H1 (cell line): ENCODE measurements at places on chromosomes 5 and 9. TPM values are rescaled to one million over a fixed set of nuclear protein-coding genes. Genes with fewer than 3 reads are reported as not detected.
A peak's percentile ranks its signal among the peaks of the same experiment; 100 is the strongest.

Gene PCDHA1
- polyA plus RNA-seq = 0.23 and 0.52 TPM in 2 replicates

Gene DDX4
- polyA plus RNA-seq = 0.03 TPM in 1 of 2 replicates, not detected in the other

DNA sequence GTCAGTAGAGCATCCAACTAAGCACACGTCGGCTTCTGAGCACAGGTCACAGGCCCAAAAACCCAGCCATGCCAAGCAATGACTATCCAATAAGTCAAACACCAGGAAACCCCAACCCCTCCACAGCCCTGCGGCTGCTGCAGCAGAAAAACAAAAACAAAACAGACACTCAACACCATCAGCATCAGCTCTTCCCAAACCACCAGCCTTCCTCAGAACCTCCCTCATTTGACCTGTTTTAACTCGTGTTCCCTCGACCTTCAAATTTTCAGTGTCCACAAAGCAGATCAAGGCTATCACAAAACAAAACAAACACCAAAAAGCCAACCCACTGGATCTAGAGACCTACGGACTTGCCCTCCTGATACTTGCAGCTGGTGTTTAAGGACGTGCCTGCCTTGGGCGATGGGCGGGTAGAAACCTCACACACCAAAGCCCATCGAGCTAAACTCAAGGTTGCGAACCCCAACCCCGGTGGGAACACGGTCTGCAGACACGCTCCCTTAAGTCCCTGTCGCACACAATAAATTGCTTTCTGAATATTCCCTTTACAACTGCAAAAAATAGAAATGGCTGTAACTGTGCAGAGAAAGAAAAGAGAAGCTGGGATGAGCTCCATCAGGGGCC, 247.1 kb upstream of the ANKRD55 start:
- no peaks in the 10 kb centered on the region for H3K4me1 ChIP-seq
- peak; percentile 50 for DNase-seq
- H3K27ac ChIP-seq = no peak overlapping the region
- peak overlapping the region; percentile 79 for H3K4me3 ChIP-seq

GRCh38 chr9:83964973-83965349, 15.1 kb downstream of the HNRNPK start:
- no peak overlapping the region for H3K27ac ChIP-seq

GRCh38 chr9:110214090-110214489, 6.1 kb upstream of the C9orf152 start:
- no peaks in the 10 kb centered on the region for H3K4me1 ChIP-seq
- no peak overlapping the region for H3K27ac ChIP-seq
- no peak for DNase-seq
- H3K27me3 ChIP-seq = no peaks in the 10 kb centered on the region
- no peak overlapping the region for H3K4me3 ChIP-seq
- H3K36me3 ChIP-seq = no peaks in the 10 kb centered on the region

DNA sequence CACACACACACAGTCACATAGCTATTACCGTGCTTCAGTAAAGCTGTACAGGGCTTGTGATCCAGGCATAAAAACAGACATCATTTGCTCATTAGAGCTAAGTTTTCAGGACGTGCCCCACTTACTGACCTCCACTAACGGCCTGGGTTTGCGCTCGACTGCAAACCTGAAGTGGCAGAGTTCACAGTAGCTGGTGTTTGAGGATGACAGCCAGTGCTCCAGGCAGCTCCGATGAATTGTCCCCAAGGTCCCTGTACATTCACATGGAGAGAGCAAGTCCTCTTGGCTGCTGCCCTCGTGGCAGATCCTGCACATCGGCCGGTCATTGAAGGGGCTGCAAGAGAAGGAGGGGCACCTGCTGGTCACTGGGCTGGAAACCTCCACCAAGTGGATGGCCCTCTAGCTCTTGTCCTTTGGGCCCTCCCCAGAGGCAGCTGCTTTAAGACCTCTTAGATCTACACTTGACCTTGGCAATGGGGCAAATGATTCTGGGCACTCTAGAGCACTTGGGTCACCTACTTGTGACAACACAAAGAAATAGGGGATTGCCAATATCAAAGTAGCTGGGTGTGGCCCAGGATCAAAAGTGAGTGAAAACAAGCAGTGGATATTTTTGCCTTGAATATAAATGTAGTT, 115.4 kb downstream of the MARCHF3 start:
- no peaks in the 10 kb centered on the region for H3K27me3 ChIP-seq
- no peak for DNase-seq
- no peaks in the 10 kb centered on the region for H3K4me1 ChIP-seq
- no peak overlapping the region for H3K27ac ChIP-seq

GRCh38 chr5:60036192-60036938, 142.8 kb upstream of the PDE4D start:
- no peak overlapping the region for H3K4me3 ChIP-seq
- H3K27me3 ChIP-seq = no peaks in the 10 kb centered on the region
- no peaks in the 10 kb centered on the region for H3K36me3 ChIP-seq

- no peaks in the 10 kb centered on the region for H3K27me3 ChIP-seq
- peaks cover 6% of the 10 kb centered on the region for H3K4me1 ChIP-seq
- no peaks in the 10 kb centered on the region for H3K36me3 ChIP-seq
- H3K27ac ChIP-seq = no peak overlapping the region
Measured at GRCh38 chr5:37720550-37720952, 119.3 kb downstream of the GDNF start.

DNA sequence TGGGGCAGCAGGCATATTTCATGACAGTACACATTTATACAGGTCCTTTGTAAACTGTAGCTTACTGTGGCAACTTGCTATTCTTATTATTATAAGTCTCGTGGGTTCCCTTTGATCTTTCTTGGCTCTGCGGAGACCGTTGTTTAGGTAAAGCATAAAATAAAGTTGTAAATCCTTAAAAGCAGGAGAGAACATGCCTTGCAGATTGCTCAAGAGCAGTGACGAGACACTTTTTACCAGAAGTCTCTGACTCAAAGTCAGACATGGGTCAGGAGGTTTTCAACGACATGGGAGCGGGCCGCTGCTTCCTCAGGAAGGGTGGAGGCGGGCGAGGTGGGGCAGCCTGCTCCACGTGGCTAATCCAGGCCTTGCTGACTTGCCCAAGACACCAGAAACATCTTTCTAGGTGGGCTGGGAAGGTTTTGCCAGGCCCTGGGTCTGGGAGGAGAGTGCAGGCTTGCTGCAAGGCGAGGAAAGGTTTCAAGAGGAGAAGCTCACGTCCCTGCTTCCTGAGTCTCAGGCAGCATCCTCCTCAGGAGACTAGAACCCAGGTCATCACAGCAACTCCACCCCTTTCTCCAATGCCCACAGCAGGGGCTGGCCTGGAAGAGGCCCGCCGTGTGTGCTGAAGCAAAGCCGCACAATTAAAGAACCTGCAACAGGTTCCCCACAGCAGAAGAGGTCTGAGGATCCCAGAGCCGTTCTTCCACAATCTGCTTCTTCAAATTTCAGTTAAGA, 6.5 kb downstream of the TBC1D2 start:
- no peak overlapping the region for H3K27ac ChIP-seq
- no peaks in the 10 kb centered on the region for H3K27me3 ChIP-seq
- peaks cover 3% of the 10 kb centered on the region; the same call in 1 of the 2 replicates for H3K4me1 ChIP-seq

DNA sequence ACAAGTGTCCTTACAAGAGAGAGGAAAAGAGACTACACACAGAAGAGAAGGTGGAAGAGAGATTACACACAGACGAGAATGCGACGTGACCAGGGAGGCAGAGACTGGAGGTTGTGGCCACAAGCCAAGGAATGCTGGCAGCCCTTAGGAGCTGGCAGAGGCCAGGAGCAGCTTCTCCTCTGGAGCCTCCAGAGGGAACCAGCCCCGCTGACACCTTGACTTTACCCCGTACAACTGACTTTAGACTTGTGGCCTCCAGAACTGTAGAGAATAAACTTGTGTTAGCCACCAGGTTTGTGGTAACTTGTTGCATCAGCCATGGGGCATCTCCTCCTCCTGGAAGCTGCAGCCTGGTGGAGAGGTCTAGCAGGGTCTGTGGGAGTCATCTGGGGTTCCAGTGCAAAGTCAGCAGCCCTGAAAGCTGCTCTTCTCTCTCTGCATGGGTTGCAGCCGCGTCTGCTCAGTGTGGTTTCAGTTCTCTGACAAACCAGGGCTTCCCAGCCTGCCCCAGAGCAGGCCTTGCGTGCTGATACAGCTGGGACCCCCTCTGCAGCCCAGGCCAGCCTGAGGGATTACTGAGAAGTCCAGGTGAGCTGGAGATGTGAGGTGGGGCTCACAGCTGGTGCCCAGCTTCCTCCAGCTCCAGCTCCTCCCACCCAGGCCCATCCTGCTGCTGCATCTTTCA, 30.8 kb upstream of the CNOT6 start:
- no peak overlapping the region for H3K27ac ChIP-seq
- no peaks in the 10 kb centered on the region for H3K27me3 ChIP-seq
- no peak for DNase-seq
- H3K4me1 ChIP-seq = no peaks in the 10 kb centered on the region
- no peaks in the 10 kb centered on the region for H3K36me3 ChIP-seq
- no peak overlapping the region for H3K4me3 ChIP-seq

DNA sequence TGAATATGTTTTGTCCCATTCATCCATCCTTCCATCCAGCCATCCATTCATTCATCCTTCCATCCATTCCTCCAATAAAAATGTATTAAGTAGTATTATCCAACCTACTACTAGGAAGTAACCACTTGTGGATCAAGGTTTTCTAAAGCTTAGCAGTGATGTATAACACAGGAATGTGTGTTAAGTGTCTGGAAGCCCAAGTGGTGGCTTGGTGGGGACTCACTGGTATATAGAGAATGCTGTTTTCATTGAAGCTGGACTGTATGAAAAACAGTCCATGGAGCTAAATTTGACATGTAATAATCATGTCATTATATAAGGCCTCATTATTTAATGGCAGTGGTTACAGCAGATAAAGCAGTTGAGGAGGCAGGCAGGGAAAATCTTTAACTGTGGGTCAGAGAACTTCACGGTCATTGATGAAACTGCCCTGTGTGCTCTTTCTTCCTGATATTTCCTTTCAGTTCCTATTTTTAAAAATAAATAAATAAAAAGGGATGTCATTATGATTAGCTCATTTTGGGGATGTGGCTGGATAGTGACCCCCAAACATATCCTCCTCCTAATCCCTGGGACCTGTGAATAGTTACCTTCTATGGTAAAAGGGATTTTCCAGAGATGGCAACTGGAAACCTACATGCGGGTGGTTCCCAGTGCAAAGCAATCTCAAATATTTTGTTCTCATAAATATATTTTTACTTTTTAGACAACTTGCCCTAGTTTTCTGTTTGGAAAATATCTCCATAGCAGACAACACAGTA, 82.3 kb downstream of the DAPK1 start:
- H3K4me1 ChIP-seq = peaks cover 3% of the 10 kb centered on the region
- H3K4me3 ChIP-seq = no peak overlapping the region

DNA sequence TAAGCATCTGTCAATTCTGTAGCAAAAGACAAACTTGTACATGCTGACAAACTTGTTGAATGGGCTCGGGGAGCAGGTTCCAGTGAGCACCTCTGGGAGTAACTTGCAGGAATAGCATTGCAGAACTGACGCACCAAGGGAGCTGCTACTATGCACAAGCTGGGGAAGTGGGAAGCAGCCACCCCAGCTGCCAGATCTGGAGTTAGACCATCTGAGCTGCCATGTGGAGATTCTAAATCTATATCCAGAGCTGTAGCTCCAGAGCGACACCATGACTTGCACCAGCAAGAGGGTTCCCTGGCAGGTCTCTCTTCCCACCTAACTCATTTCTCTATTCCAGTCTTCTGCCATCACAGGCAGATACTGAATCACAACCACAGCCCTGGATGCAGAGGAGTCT, 346.0 kb upstream of the PANK3 start:
- H3K27ac ChIP-seq = no peak overlapping the region
- H3K4me1 ChIP-seq = no peaks in the 10 kb centered on the region; the same call in 1 of the 2 replicates
- DNase-seq = no peak

- no peaks in the 10 kb centered on the region for H3K4me1 ChIP-seq
- no peaks in the 10 kb centered on the region for H3K36me3 ChIP-seq
- no peak overlapping the region for H3K27ac ChIP-seq
- no peak overlapping the region for H3K4me3 ChIP-seq
Measured at GRCh38 chr9:126957687-126958053, 43.1 kb downstream of the RALGPS1 start.

GRCh38 chr5:15550502-15551112, 50.6 kb downstream of the FBXL7 start:
- no peak for DNase-seq
- no peak overlapping the region for H3K27ac ChIP-seq
- no peaks in the 10 kb centered on the region for H3K27me3 ChIP-seq
- no peaks in the 10 kb centered on the region for H3K36me3 ChIP-seq

GRCh38 chr5:110951373-110951791, 120.1 kb upstream of the TSLP start:
- H3K27ac ChIP-seq = no peak overlapping the region
- H3K36me3 ChIP-seq = no peaks in the 10 kb centered on the region
- no peaks in the 10 kb centered on the region for H3K27me3 ChIP-seq

DNA sequence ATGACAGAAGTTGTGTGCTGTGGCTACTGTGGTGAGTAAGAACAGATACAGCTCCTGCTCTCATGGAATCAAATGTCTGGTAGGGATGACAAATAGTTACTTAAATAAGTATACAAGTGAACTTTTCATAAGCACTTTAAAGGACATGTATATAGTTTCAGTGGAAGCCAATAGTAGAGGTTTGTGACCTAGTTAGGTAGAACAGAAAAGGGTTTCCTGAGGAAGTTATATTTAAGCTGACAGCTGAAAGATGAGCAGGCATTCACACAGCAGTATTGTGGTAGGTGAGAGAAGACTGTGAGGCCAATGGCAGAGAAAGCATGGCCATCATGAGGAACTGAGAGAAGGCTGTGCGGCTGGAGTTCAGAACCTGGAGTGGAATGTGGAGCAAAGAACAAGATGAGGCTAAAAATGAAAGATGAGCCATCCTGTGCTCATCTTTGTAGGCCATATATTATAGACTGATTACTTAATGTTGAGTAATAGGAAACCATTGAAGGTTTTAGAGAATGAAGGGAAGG, 15.4 kb downstream of the FAM174A start:
- no peak overlapping the region for H3K4me3 ChIP-seq
- no peak for DNase-seq
- H3K27ac ChIP-seq = no peak overlapping the region
- no peaks in the 10 kb centered on the region for H3K4me1 ChIP-seq
- no peaks in the 10 kb centered on the region for H3K36me3 ChIP-seq
